ENCODE measurements at places on chromosomes 7 and 10.

- no peak for DNase-seq
Observed at GRCh38 chr10:133455196-133455595, 1.5 kb downstream of the SCART1 start.

GRCh38 chr10:131748831-131749766, 151.7 kb upstream of the PPP2R2D start:
- DNase-seq, result no peak

DNA sequence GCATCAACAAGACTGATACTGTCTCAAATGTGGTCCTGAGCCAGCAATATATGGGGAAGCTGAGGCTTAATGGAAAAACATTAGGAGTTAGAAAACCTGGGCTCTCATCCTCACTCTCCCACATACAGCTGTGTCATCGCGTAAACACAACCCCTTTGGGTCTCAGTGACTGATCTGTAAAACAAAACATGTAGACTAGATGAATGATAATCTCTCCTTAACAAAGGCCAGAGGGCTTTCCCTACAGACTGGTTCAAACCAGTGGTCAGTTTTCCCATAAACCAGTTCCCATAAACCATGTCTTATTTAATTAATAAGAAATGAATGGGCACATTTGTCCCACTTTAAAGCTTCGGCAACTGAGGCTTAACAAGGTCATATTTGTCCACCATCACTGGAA, 48.1 kb downstream of the OSBPL3 start:
- DNase-seq, result no peak

DNA sequence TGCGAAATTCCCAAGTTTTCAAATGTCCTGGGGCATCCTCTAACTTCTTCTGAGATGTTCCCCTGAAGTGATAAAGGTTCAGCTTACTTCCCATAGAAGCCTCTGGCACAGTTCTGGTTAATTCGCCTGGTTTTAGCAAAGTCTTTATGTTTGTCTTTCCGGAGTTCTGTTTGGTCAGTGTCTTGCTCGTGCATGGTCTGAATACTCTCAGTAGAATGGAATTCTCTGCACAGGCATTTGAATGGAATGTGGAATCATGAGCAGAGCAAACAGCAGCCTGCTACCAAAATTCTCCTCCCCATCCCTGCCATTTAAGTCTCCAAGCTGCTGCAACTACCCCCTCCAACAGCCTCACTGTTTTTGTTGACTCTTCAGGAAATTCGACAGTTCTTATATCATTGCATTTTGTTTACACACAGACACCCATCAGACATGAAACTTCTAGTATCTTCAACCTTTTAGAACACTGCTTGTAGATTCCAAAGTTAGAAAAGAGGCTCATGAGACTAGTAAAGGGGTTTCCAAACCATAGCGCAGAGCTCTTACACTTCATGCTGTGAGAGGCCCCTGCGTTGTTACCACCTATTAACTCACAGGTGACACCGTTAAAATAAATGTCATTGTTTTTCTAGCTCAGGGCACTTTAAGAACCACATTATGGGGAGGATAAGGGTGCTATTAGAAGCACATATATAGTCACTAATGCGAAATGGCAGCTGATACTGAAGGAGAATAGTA, 129.7 kb downstream of the PLCE1 start:
- no peak for DNase-seq

GRCh38 chr7:123600876-123601275, 745 bp upstream of the ASB15 start:
- no peak for DNase-seq

- no peak for DNase-seq
Observed at GRCh38 chr7:24609059-24609458, 35.8 kb downstream of the PALS2 start.

DNA sequence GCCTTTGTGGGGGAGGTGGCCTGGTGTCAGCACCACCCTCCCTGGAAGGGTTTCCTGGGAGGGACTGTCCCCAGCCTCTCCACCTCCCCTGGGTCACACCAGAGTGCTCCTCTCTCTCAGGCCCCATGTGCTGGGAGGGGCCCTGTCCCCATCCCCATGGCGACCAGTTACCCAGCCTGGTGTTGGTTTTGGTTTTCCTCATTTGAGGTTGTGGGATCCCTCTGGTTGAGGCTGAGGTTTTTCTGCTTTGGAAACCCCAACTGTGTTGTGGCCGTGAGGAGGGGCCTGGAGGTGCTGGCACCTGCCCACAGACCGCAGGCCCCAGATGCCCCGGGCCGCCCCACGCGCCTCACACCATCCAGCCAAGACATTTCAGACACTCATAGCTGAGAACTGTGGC, 106.3 kb downstream of the GRK5 start:
- no peak for DNase-seq

- DNase-seq, result no peak
Observed at GRCh38 chr7:42868480-42868879, 43.4 kb downstream of the C7orf25 start.

DNA sequence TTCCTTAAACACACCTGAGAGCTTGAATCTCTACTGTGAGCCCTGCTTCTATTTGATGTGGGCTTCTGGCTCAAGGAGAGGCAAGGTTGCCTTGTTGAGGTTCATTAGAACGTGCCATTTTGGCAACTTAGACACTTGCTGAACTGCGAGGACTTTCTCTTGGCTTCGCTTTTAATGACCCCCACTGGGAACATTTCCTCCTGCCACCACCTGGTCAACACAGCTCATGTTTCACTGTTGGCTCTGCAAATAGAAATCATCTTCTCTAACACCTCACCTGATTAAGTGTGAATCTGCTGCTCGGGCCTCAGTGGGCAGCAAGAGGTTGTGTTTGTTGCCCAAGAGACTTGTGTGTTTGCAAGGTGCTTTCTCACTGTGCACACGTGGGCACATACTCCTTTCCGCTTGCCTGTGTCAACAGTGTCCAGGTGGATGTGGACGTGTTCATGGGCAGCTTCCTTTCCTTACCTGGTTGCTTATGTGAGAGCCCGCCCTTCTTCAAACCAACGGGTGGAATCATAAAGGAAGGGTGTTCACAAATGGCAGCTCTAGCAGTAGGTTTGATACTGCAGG, 147.0 kb downstream of the NRP1 start:
- no peak for DNase-seq

DNA sequence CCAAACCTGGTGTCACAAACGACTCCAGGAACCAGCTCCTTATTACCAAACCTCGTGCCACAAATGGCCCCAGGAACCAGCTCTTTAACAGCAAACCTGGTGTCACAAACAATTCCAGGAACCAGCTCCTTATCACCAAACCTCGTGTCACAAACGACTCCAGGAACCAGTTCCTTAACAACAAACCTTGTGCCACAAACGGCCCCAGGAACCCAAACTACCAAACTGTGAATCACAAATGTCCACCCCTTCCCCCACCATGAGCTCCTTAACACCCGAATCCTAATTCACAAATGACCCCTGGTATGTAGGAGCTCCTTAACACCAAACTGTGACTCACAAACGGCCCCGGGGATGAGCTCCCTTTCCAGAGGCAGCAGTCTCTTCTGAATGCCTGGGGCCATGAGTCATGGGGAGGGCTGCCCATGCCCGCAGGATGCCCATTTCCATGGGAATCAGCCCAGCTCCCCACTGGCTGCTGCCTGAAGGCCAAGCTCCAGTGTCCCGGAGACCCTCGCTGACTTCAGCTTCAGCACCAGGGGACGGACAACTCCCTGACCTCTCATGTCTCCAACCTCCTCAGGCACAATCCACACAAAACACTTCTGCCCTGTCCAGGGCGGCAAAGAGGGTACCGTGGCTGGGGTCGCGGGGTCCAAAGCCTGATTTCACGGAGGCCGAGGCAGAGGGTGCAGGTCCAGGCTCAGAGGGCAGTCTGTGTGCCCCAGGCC, 213.1 kb downstream of the ELFN1 start:
- DNase-seq, result no peak

DNA sequence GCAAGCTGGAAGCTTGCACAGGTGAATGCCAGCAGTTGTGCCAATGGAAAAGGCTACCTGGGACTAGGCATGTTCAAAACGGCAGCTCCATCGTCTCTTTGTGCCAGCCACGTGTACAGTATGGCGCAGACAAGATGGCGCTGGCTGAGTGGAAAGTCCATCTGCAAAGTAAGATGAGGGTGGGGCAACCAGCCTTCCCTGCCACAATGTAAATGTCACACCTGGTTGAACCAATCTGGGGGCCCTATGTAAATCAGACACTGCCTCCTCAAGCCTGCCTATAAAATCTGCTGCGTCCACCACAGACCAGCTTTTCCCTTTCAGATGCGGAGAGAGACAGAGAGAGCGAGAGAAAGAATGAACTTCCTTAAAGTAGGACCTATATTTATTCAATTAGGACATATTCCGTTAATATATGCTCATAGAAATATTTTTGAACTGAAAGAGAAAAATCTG, 18.5 kb upstream of the C7orf33 start:
- DNase-seq, result no peak

GRCh38 chr7:108603656-108604306, 34.1 kb downstream of the DNAJB9 start:
- no peak for DNase-seq

GRCh38 chr10:93995598-93996271, 2.0 kb downstream of the PLCE1 start:
- DNase-seq, result no peak

DNA sequence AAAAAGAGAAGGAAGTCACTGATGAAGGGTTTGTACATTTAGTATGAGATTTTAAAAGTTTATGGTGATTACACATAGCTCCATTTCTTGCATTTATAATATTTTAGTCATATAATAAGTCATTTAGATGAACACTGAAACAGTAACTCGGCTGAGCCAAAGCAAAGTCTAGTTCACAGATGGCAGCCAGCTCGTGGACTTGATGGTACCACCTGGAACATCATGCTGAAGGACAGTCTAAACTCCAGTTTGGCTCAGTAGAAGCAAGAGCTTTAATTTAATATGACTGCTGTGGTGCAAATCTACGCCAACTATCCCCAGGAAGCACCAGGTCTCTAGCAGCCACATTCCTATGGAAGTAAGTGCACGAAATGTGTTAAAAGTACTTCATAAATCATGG, 16.4 kb downstream of the SRI start:
- no peak for DNase-seq

DNA sequence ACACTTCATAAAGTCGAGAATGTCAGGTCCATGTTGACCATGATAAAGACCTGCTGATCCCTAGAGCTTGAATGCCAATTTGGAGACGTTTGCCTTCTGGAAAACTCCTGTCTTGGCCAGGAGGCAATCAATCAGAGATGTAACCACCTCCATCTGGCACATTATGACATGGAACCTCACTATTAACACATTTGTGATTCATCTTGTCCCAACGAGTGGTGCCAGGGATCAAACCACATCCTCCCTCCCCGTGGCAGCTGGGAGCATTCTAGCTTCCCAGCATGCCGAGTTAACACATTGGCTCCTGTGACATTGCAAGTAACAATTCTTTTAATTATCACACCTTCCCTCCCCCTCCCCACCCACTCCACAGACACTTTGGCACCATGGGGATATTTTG, 84.0 kb upstream of the PPP1R17 start:
- no peak for DNase-seq

DNA sequence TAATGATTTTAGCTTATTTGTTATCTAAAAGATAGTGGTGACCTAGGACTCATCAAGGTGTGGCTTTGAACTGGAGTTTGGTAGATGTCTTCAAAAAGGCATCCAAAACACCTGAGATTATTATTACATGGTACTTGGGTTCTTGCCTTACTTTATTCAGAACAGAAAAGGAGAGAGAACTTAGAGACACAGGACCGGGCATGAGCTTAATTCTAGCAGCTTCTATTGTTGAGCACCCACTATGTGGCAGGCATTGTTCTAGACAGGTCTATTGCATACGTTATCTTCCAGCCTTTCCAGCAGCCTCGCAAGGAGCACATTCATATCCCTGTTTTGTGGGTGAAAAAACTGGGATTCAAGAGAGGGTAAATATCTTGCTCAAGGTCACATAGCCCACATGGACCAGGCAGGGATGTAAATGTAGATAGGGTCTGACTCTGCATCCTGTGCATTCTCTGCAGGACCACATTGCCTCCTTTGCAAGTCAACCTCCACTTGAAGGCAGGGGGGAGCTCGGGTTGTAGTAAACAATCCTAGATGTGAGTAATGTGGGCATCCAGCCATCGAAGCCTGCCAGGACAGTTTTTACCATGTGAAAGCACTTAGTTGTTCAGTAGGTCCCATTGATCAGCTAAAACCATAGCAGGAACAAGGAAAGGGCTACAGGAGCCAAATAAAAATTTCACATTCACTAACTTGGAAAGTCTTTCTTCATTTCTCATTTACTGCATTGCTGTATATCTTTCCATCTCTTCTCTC, 551.4 kb downstream of the LRMDA start:
- no peak for DNase-seq

DNA sequence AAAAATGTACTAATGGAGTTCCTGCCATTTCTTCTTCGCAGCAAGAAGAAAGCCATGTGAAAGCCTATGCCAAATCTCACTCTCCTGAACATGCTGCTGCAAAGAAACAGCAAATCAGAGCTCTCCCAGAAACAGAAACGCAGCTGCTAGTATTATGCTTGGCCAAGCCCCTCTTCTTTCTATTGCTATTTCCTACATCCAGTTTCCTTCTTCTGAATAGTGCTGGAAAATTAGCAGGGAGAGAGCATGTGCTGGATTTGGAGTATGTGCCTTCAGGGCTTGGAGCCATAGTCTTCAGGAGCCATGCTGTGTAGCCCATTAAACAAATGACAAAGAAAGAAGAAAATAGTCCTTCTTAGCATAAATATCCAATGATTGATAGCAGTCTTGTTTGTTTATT, 852.0 kb upstream of the PHF14 start:
- no peak for DNase-seq

DNA sequence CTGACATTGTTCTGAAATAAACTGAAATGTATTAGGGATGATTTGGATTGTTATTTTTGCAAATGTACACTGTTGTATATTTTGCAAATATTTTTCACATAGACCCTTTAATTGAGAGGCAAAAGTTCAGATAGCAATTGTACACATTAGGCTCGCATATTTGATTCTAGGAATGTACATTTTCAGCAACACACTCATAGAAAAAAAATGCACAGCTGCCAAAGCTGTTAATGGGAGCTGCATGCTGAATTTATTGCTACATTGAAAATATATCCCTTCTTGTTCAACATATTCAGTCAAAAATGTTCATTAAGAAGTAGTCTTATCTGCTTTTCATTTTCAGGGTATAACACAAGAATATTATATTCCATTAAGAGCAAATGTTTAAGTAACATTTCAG, 512.9 kb downstream of the ATRNL1 start:
- no peak for DNase-seq

DNA sequence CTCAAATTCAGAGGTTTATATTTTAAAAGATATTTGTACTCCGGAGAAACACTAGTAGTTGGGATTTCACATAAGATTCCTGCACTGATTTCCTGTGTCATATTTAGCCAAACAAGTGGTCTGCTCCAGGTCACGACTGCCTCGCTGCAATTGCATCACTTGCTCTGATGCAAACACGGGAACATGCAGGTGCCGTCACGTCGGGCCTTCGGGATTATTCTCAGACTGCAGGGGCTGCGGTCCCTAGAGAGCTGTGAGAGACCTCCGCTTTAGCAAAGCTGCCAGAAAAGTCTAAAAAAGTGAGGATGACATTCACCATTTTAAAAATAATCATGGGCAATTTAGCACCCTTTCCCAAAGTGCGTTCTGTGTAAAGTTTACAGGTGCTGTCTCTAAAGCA, 93.5 kb upstream of the DDC start:
- no peak for DNase-seq

Data from activated naive CD8-positive, alpha-beta T cell treated with anti-CD3 and anti-CD28 coated beads, Interleukin-2, amount 50 U/mL, for 16 hours (primary cell).